Stimulated activated CD4-positive, alpha-beta T cell treated with anti-CD3 and anti-CD28 coated beads, Interleukin-15, amount 100 ng/mL, for 1 hour (primary cell): ENCODE measurements at places on chromosomes 16 and 17.

GRCh38 chr17:19708431-19709175 lies 7.8 kb downstream of the SLC47A2 start:
- no peak for DNase-seq

DNA sequence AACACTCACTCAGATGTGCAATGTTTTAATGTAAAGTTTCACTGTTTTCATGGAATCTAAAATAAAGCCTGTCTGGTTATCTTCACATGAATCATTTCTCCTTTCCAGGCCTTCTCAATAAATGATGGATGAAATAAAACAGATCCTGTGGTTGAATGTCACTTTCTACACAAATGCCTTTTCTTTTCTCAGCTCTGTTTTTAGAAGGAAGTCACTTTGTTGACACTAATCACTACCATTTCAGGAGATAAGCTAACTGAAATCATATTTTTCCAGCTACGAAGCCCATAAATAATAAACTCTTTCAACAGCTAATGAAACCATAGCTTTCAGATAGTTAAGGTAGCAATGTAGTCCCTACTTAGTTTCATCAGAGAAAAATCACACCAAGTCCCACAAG lies 17.9 kb downstream of the NME2 start:
- DNase-seq, result no peak

- no peak for DNase-seq
Observed at GRCh38 chr16:87458424-87458915, 34.4 kb downstream of the ZCCHC14 start.

DNA sequence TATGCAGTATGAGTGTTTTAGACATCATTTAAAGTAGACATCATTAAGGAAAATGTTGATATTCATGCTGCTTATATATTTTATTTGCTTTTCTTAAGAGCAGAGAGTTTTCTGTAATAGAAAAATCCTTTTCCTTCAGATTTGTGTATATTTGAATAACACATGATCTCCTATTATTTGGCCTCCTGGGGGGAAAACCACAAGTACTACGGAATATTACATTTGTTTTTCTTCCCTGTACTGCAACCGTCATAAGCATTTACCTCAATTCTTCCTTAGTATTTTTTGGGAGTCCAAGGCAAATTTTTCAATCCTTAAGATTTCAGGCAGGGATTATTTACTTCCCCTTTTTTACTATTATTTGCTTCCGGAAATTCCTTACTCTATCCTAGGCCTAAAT lies 6.0 kb downstream of the RSPRY1 start:
- DNase-seq, result no peak

DNA sequence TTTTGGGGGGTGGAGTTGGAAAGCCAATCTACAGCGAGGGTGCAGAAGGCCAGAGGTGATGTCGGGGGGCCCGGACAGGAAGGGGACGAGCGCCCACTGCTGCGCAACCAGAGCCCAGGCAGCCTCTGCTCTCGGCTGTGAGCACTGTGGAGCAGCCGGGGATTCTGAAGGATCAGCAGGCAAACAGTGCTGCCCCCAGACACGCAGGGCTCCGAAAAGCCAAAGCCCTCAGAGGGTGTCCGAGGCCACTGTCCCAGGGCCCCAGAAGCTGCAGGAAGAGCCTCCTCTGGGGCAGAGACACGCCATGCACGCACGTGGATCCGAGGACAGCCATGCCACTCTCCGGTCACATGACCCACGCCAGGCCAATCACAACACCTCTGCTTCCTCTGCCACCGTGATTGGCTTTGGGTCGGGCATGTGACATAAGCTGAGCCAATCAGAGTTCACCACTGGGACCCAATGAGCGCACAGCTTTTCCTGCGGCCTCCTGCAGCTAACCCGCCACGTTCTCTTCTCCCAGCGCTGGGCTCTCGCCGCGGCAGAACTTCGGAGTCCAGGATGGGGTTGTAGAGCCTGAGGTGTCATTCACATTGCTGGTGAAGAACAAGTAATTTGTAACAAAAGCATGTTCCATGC lies 40.7 kb downstream of the ACTG1 start:
- DNase-seq, result no peak

DNA sequence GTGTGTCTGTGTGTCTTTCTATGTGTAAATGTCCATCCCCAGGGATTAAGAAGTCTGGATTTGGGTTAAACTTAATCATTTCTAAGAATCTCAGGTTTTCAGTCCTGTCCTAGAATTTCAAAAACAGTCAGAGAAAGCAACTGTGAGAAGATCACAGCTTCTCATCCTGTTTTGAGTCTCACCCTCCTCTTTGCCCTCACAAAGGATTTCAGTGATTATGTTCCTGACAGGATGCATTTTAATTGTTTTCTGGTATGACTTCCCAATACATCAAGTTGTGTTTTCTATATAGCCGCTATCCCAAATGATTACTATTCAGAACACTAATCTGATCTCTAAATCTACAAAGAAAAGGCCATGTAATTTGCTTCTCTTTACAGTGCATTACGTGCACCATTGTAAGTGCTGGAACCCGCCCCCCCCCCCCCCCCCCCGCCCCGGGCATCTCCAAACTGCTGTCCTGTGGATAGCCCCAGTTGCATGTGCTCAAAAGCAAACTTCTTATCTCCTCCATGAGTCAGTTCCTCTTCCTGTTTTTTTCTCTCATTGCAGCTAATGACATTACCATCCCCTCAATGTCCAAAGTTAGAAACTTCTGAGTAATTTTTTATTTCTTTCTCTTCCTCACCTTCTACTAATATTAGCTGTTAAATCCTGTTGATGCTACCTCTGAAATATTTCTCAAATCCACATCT lies 73.9 kb downstream of the CDH13 start:
- DNase-seq, result no peak
